ENCODE measurements at places on chromosomes 7 and 10.

DNA sequence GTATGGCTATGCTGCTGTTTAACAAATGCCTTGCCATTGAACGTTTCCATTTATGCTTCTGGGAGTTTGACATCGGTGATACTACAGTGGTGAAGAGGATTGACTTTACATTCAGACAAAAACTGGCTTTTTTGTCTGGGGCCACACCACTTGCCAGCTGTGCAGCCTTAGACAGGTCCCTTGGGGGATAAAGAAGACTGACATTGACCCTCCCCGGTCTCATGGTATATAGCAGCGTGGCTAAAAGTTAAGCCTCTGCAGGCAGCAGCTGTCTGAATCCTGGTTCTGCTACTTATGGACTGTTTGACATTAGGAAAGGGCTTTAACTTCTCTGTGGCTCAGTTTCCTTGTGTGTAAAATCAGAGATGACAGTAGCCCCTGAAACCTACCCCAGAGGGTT lies 42.0 kb upstream of the PTF1A start:
- DNase-seq: no peak

DNA sequence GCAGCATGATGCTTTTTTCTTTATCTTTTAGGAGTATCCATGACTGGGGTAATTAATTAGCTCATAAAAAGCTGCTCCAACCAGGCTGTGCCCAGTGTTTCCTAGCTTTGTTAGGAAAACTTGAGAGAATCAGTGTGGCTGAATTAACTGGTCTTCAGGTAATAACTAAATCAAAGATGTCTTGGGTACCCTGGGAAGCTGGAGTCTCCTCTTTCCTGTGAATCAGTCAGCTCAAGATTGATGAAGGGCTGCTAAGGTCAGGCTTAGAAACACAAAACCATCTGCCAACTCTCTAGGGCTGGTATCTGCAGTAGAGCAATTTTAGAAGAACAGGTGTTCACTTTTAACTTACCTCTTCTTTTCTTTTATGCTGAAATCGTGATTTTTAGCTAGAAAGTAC lies 21.4 kb upstream of the ATOH7 start:
- no peak for DNase-seq

DNA sequence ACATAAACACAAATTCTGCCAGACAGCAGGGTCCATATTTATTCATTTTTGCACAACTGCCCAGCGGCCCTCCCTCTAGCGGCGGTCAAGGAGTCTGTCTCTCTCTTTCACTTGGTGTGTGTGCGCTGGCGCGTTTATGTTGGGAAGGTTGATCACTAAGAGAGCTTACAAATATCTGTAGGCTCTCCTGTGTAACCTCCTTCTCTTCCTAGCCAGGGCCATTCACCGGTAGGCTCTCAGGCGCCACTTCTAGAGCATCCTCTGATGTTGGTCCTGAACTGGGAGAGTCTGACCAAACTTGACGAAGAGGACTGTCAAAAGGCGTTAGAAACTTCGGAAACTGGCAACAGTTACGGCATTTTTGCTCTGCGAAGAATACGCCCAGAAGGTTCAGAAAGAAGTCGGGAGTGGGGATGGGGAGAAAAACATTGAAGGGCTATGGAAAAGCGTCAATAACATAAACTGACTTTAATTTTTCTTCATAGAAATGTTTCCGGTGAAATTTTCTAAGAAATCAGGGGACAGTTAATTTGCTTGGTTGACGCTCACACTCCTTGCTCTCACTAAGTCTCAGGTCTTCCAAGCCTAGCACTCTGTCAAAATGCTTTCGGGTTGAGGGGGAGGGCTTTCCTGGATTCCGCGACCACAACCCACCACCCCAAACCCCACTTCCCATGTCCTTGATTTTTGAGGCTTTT lies 731.1 kb downstream of the ZWINT start:
- DNase-seq: no peak

DNA sequence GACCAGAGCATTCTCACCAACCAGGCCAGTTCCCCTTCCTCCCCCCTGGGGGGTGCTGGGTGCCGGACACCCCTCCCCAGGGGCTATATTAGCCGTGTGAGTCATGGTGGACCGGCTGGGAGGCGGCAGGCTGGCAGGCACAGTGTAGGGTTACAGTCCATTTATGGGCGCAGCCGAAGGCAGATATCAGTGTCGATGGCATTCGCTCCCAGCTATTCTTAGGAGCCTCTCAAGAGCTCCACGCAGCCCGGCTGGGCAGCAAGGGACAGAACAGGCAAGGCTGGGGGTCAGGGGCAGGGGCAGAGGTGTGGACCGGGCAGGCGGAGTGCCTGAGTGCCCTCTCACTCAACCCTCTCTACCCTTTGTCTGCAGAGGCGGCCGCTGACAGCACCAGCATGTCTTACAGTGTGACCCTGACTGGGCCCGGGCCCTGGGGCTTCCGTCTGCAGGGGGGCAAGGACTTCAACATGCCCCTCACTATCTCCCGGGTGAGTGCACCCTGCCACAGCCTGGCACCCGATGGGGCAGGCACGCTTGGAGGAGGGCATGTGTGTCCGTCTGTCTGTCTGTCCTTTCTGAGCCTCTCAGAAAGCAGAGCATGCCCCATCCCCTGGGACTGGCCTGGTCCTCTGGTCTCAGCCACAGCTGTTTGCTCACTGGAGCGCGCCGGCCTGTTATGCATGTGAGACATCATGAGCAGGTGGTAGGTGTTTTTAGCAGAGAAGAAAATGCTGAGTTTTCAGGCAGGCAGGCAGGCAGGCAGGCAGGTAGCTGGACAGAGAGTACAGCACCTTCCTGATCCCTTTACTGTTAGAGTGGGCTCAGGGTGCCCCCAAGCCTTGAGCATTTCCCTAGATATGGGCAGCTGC lies at the start of gene LDB3:
Gene LDB3 (plus strand): TSS at position 215 of the 869 bp plus-strand sequence. CDS start 181 bp downstream, at position 396.
- no peak for DNase-seq

- no peak for DNase-seq
Observed at GRCh38 chr7:77894574-77895091, 96.1 kb downstream of the PHTF2 start.

DNA sequence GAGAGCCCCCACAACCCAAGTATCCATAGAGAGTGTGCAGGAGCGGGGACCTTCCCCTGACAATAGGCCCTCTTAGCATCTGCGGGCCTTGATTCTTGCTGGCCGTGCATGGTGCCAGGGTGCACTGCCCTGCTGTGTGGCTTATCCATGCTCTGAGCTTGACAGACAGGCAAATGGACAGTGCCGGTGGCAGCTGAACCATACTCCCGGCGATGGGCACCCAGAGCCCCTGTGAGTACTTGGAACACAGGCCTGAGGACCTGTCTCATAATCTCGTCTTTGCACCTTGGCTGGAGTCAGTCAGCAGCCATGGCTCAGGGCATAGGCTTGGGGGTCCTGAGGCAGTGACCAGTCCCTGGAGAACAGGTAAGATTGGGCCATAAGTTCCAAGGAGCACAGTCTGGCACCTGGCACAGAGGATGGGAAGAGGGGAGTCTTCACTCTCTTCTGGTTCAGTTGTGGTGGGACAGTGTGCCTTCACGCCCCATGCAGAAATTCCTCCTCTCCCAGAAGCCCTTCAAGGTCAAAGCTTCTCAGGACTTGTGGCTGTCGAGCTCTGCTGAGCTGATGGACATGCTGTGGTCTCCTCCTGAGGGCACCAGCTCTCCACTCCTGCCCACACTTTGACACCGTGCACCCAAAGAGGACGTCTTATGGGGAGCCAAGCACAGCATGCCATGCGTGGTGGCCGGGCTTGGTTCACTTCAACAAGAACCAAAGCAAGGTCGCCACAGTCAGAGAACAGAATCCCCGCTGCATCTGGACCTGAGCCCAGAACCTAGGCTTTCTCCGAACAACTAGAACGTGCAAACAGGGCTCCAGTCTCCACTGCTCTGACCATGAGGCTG lies 59.4 kb upstream of the CAMK2B start:
- DNase-seq: no peak

DNA sequence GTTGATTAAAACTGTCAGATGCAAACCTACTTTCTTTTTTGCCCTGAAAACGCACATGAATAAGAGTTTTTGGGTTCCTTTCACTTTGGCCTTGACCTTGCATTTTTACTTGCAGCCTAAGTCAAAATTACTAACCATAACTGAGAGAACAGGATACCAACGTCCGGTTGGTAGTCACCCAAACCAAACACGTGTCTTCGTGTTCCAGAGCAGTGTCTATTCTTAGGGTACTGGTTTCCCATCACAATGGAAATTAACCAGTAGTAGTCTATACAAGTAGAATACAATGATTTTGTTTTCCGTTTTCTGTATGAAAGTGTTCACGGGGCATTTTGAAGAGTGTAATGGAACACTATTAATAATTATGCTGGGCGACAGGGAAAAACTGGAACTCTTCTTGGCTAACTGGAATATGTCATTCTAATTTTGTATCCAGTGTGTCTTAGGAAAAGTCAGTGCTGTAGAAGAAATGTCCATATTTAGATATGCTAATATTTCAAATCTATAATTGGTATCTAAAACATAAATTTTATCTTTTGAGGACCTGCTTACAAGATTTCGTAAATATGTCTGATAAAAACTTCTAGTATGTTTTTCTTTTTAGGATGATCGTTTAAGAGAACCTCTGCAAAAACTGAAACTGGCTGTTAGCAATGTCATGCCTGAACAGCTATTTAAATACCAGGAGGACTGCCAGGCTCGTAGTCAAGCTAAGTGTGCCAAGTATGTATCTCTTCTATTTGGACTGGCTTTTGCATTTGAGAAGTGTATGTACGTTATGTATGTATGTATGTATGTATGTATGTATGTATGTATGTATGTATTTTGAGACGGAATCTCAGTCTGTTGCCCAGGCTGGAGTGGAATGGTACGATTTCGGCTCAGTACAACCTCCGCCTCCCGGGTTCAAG lies 40.9 kb downstream of the UBN2 start:
- no peak for DNase-seq

GRCh38 chr10:44853148-44853734 lies 57.9 kb upstream of the TMEM72 start:
- DNase-seq: no peak

DNA sequence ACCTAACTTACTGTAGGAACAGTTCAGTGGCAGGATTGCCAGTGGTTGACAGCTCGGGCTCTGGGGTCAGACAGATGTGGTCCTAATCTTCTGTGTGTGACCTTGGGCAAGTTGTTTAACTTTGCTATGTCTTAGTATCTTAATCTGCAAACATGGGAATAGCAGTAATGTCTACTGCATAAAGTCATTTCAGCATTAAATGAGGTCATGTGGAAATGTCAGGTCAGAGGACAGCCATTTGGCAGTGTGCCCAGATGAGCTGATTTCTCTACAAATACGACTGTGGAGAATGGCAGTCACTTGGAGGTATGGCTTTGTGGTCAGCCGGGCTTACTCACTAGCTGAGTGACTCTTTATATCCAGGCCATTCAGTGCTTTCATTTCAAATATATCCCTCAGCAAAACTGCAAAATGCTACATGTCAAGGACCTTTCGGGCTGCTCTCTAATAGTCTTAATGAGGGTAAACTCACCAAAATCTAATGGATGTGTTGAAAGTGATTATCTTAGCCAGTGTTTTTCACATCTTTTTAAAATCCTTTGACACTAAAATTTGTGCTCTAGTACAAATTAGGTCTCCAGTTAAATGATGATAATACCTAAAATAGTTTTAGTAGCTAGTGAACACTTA lies 171.4 kb downstream of the ST7 start:
- DNase-seq: peak; percentile 67

- peak; percentile 30 for DNase-seq
Observed at GRCh38 chr7:134632937-134633540, 13.6 kb upstream of the BPGM start.

DNA sequence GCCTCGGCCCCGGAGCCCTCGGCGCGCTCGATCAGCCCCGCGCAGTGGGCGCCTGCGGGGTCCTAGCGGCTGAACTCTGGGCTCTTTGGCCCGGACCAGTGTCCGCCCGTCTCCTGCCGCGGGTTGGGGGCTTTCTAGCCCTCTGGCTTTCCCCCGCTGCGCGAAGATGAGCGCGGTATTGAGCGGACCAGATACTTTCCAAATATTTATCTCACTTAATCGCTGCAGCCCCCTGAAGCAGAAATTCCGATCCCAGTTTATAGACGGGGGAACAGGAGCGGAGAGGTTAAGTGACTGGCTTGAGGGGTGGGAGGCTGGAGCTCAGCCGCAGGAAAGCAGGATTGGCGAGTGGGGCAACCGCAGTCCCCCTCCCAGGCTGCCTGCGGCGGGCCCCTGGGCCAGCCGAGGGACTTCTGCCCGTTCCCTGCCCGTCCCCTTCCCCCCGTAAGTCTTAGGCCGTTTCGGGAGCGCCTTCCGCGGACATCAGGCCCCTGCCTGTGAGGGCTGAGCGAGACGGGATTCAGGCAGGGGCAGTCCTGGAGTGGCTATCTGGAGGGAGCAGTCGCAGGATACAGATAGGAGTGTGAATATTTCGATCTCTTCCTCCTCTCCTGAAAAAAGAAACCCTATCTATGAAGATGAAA lies 565 bp downstream of the STRIP2 start:
- DNase-seq: no peak

GRCh38 chr10:117360994-117361667 lies 14.1 kb downstream of the PDZD8 start:
- DNase-seq: no peak

DNA sequence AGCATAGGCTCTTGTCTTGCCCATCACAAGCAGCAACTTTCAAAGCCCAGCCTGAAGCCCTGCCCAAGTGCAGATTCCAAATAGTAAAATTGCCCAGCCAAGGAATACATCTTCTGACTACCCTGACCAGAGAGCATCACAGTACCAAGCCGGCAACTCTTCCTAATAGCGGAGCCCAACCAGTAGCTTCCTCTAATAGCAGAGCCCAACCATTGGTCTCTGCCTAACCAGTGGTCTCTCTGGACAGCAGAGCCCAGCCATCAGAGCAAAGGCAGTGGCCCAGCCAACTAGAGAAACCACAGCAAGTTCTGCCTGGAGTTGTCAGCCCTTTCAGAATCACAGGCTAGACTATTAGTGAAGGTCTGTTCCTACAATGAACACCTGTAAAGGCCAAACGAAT lies 285.6 kb downstream of the HGF start:
- DNase-seq: no peak

DNA sequence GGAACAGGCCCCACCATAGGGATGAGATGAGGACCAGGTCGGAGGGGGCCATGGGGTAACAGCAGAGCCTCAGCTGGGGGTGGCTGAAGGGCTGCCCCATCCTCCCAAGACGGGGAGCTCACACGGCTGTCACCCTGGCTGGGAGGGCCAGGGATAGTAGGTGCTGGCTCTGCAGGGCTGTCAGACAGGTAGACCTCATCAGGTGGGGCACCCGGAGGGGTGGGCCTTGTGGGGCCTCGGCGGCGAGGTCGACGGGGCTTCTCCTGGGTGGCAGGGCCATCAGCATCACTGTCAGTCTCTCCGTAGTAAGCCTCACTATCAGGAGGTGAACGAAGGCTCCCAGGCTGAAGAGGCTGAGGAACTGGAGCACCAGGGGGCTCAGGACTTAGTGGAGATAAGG lies 2.6 kb downstream of the SYNPO2L start:
- no peak for DNase-seq

DNA sequence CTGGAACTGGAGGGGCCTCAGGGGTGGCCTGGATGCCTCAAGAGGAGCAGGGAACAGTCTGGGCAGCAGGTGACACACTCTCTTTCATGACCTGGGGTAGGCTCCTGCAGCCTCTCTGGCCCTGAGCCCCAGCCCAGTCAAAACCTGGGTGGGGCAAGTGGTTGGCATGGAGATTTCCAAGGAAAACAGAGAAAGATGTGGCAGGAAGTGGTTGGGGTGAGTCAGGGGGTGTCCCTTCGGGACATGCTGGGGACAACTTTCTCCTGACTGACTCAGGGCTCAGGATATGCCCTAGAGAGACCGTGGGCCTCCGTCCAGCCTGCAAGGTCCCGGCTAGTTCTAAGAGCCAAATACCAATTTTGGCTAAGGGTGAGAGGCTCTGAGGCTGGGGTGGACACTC lies 2.9 kb downstream of the AQP1 start:
- no peak for DNase-seq

Data from stimulated activated naive CD8-positive, alpha-beta T cell treated with anti-CD3 and anti-CD28 coated beads, Interleukin-15, amount 100 ng/mL, for 72 hours (primary cell).